ENCODE measurements at places on chromosomes 6 and 20.

GRCh38 chr6:149963212-149963461 lies 606 bp upstream of the ULBP1 start:
- DNase-seq = peak; percentile 35

GRCh38 chr6:22958677-22959076 lies 389.3 kb downstream of the HDGFL1 start:
- DNase-seq = no peak

GRCh38 chr6:40413239-40413638 lies 173.9 kb downstream of the LRFN2 start:
- no peak for DNase-seq

GRCh38 chr6:18883851-18884250 lies 496.7 kb downstream of the RNF144B start:
- no peak for DNase-seq

DNA sequence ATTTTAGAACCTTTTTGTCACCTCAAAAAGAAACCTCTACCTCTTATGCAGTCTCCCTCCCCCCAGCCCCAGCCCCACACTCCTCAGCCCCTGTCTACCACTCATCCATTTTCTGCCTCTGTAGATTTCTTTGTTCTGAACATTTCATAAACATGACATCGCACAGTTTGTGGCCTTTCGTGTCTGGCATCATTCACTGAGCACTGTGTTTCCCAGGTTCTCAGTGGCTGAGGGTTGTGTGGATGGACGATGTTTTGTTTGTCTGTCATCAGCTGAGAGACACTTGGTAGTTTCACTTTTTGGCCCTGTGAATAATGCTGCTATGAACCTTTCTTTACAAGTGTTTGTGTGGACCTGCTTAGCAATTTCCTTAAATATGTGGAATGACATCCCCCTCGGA lies 64.5 kb downstream of the FAM120B start:
- no peak for DNase-seq

GRCh38 chr20:17444091-17444490 lies 87.1 kb downstream of the BFSP1 start:
- no peak for DNase-seq

DNA sequence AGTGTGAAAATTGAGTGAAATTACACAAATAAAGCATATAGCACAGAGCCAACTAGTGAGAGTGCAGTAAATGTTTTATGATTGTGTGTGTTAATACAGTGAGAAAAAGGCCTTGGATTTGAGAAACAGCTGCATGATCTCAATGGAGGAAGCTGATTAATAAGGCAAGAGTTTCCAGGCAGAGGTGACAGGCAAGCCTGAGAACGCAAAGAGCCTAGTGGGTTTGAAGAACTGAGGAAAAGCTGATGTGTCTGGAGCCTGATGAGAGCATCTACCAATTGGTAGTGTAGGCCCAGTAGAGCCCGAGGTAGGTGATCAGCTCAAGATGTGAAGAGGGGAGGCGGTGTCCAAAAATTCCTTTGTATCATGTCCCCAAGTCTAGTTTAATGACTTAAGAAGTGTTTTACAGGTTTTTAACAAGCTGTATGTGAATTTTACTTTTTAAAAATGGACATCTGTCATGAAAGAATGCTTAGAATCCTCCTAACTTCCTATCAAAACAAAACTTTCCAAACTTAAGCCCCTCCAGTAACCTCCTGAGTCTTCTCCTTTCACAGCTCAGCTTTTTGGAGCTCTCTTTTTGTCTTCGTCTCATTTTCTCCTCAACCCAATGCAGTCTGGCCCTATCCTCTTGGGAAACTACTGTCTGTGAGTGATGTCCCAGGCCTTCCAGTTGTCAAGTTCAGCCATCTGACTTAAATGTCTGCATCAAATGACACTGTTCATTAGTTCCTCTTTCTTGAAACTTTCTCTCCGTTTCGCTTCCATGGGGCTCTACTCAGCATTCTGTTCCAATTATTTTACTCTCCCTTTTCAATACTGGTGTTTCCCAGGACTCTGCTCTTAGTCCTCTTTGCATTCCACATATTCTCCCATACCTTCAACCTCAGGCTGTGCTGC lies 1.2 kb downstream of the CDC40 start:
- no peak for DNase-seq

DNA sequence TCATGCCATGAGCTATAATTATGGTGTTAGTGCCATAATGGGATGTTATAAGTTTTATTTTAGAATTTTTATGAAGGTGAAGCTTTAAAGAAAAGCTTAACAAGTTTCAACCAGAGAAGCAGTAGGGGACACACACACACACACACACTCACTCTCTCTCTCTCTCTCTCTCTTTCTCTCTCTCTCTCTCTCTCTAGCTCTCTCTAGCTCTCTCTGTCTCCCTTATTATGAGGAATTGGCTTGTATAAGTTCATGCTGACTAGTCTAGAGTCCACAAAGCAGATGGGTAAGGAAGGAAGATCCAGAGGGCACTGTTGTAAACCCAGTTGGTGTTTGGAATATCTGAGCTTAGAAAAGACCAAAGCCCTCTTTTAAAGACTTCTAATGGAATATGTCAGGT lies 102.4 kb downstream of the QKI start:
- no peak for DNase-seq

GRCh38 chr6:3269281-3269975 lies 10.7 kb downstream of the PSMG4 start:
- DNase-seq = no peak

- DNase-seq = no peak
These were observed 222.2 kb upstream of the PRSS16 start for GRCh38 chr6:27025351-27025750.

- no peak for DNase-seq
These were observed 2.2 kb downstream of the SLC22A2 start for GRCh38 chr6:160256445-160256844.

DNA sequence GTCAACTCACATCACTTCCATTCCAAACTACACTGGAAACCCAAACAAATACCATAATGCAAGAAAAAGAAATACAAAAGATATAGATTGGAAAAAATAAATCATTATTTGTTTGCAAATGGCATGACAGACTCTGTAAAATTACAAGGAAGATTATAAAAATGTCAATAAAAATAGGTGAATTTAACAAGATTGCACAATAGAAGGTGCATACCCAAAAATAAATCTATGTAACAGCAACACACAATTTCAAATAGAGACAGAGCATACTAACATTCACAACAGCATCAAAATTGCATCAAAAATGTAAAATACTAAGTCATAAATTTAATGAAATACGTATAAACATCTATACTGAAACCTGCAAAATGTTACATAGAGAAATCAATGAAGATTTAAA lies 1140.0 kb upstream of the GJE1 start:
- no peak for DNase-seq

DNA sequence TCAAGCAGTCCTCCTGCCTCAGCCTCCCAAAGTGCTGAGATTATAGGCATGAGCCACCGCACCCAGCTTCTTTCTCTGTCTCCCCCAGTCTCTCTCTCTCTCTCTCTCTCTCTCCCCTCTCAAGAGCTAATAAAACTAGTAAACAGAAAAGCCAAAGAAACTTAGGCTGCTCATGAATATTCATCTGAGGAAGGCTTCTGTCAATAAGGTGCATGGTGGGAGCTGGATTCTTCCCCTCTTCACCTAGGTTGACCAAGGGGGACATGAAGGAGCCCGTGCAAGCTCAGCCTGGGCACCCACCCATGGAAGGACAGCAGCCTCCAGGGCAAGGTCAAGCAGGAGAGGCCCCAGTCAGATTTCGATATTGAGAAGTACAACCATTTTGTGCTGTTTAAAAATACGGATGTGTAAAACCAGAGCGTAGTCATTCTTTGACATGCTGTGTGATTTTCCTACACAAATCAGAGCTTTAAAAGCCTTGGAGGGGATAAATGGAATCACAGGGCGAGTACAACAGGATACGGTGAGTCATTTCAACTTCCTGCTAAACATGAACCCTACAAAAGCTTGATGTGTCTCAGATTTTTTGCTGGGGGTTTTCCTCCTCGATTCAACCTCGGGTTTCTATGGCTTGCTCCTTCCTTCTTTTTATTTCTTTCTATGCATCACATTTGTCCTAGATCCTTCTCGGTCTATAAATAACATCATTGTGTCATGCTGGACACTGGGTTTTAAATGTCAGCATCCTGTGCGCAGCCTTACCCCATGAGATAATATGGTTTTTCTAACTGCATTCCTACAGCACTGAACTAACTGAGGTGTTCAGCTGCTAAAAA lies 368.9 kb upstream of the JARID2 start:
- DNase-seq = peak; percentile 48

DNA sequence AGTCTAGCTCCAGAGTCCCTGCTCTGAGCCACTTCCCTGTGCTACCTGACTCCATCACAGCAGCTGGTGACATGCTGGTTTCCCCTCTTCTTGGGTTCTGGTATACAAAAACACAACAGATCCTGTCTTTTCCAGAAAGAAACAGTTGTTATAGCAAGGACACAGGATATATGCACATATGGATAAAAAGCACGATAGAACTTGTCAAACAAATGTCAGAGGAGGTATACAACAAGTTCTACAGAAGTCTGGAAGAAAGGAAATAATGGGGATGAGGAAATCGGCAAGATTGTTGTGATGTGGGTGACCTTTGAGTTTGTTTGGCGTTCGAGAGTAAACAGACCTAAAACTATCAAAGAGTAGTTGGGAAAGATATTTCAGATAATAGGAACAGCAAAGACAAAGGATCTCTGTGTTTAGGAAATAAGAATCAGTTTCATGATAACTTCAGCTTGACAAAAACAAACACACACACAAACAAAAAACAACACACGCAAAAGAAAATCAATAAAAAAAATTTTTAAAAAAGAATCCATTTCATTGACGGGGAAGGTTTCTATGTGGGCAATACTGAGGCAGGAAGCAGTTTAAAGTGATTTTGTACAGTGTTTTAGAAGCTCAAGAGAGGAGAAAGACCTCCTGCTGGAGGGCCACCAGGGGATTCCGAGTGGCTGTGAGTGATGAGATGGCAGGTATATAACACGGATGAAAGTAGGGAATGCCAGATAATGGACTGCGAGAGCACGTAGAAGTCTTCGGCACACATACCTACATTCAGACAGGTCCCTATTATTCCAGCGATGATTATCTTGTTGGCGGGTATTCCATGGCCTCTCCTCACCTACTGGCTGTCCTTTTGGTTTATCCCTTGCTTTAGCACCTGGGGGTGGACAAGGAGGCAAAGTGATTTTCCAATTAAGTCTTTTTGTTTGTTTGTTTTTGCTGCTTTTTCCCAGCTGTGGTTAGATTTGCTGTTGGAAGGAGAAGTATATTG lies 174.9 kb downstream of the HS3ST5 start:
- DNase-seq = no peak

DNA sequence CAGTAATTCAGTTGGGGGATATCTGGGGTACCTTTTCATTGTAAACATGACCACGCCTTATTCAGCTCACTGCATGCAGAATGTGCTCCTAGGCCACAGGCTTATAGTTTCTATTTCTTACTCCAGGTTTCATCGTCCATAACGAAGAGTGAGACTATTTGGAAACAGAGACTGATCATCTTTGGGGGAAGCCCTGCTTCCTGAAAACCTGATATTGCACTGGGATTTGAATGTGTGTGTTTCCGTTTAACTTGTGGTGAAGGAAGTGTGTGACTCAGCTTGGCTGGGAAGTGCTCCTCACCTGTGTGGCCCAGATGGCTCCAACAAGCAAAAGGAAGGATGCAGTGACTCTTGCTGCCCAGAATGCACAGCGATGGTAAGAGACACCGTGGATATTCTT lies 19.6 kb upstream of the LTV1 start:
- no peak for DNase-seq

- no peak for DNase-seq
These were observed 14.8 kb downstream of the ARHGAP40 start for GRCh38 chr20:38616457-38616856.

- DNase-seq = no peak
These were observed 56.4 kb downstream of the RALY start for GRCh38 chr20:34049897-34050695.

- no peak for DNase-seq
These were observed 151.8 kb upstream of the HEY2 start for GRCh38 chr6:125597411-125598253.

DNA sequence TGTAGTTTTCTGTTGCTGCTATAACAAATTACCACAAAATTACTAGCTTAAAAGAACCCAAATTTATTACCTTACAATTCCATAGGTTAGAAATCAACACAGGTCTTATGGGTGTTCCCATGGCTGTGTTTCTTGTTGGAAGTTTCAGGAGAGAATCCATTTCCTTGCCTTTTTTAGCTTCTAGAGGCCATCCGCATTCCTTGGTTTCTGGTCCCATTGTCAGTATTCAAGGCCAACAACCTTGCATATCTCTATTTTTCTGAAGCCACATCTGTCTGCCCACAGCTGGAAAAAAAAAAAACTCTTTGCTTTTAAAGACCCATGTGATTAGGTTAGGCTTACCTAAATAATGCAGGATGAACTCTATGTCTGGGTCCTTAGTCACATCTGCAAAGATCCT lies 129.7 kb upstream of the SAMD5 start:
- no peak for DNase-seq

GRCh38 chr20:57749131-57749690 lies 39.4 kb upstream of the PMEPA1 start:
- no peak for DNase-seq

- no peak for DNase-seq
These were observed 539 bp downstream of the CDYL start for GRCh38 chr6:4776493-4777393.

- no peak for DNase-seq
These were observed 195.2 kb upstream of the SASH1 start for GRCh38 chr6:148147463-148147830.

GRCh38 chr6:12013307-12013719 lies 1.2 kb downstream of the HIVEP1 start:
- DNase-seq = no peak

GRCh38 chr20:57212534-57213276 lies 53.7 kb downstream of the BMP7 start:
- DNase-seq = no peak

DNA sequence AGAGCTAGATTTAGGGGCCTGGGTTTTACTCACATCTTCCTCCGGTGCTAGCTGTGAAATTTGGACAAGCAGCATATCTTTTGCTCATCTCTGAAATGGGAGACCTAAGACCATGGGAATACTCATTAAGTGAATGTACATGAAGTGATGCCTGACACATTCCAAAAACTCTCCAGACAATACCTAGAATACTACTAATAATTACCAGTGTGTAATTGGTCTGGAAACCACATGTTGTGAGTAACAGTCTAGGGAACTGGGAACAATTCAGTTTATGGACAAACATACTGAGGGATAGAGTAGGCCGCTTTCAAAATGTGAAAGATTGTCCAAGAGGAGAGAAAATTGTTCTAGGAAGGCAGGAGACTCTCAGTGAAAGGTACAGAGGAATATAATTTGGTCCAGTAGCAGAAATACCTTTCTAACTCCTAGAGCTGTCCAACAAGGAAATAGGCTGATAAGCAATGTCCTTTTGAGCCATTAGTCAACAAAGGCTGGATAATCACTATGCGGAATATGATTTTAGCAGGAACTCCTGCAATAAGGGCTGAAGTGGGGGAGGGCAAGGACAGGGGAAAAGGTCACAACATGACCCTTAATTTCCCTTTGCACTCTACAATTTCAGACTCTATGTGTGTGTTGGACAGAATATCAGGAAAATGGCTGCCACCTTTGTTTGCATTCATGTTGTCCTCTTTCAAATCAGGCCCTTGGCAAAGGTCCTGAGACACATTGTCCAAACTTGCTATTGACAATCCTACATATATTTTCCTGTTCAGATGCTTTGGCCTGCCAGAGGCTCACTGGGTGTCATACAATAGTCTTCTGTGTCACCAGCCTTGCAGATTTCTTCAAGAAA lies 315.4 kb downstream of the PLCB1 start:
- DNase-seq = no peak
